ENCODE measurements at places on chromosomes 11 and 22. TPM values are rescaled to one million over a fixed set of nuclear protein-coding genes. Genes with fewer than 3 reads are reported as not detected.

DNA sequence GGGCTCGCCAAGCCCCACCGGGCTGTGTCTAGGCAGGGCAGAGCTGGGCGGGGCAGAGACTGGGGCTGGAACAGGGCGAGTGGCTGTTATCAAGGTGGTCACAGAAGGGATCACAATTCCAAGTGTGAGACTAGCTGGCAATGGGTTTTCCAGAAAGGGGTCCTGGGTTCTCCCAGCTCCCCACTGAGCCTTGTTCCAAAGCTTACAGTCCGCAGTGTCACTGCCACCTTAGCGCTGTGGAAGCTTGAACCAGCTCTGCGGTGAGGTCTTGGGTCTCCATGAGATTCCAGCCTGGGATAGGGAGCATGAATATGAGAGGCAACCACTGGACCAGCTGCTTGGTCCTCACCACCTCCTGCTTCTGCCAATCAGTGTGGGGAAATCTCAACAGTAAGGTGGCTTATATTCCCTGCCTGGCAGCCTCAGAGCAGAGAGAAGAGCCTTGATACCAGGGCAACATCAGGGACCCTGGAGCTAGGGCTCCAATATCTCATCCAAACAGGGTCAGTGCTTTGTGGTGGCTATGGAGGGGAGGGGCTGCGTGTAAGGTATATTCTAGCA is 831 bp downstream of the CD44 start:
- DNase-seq: no peak

DNA sequence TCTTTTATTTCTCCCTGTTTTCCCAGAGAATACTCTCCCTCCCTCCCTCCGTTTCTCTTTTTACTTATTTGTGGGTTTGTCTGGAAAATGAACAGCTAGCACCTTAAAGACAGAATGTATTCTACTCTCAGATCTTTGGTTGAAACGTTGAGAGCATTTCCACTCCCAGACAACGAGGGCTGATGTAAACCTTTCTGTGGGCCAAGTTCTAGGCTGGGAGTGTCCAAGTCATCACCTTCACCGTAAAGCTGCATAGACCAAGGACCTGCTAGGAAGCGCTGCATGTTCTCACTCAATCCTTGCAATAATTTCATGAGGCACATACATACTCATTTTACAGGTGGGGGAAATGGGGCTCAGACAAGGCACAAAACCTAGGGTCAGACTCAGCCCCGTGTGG is 32.4 kb downstream of the MYH9 start:
- no peak for DNase-seq

- DNase-seq: peak; percentile 62
These were observed 253.0 kb downstream of the INSC start for GRCh38 chr11:15367695-15368094.

- no peak for DNase-seq
These were observed 102.9 kb downstream of the CTTN start for GRCh38 chr11:70501051-70501901.

GRCh38 chr11:36383195-36383594 is 87.1 kb downstream of the PRR5L start:
- DNase-seq: no peak

DNA sequence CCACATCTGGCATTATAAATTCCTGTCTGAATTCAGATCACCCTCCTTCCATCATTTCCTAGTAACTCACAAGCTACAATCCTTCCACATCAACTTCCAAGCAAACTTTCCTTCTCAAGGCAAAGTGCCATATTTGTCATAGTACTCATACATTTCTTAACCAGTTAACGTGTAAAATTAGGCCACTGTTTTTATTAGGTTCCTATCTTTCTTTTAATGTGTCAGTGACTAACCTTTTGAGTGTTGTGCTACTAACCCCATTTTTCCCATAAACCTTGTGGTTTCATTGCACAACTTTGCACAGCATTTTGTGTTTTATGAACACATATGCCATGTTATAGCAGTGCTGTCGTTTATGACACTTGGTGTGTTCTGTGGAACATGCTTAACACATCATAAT is 90.1 kb downstream of the KIF18A start:
- DNase-seq: no peak

- DNase-seq: no peak
These were observed 55.2 kb upstream of the TOP3B start for GRCh38 chr22:22037740-22038139.

GRCh38 chr22:30978304-30978962 is 9.4 kb downstream of the TUG1 start:
- DNase-seq: no peak

GRCh38 chr22:34886391-34886790 is 179.6 kb upstream of the ISX start:
- no peak for DNase-seq

- DNase-seq: no peak
These were observed 48.9 kb downstream of the TNRC6B start for GRCh38 chr22:40226620-40227019.

DNA sequence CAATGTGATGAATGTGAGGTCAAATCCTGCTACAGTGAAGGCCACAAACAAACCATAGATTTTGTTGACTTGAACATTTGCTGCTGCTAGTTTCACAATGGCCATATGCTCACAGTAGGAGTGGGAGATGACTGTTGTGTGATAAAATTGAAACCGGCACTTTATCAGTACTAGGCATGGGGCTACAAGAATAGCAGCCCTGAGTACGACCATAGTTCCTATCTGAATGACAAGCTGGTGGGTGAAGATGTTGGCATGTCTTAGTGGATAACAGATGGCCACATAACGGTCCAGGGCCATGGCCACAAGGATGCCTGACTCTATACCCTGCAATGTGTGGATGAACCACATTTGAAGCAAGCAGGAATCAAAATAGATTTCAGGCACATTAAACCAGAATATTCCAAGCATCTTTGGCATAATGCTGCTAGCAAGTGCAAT is 2.8 kb downstream of the OR52A1 start:
- DNase-seq: no peak

DNA sequence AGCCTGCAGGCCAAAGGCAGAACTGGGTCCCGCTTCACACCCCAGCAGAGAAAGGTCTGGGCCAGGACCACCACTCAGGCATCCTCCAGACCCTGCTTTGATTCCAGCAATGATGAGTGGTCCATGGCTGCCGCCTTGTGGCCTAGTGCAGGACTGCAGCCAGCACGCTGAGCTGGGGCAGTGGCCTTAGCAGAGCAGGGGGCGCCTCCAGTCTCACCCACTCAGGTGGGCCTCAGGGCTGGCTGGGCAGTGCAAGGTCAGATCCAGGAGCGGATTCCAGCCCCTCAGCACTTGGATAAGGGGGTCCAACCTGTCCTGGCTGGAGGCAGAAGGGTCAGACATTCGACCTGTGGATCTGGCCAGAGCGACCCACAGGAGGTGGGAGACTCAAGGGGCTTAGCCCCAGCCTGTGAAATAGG is 9.6 kb upstream of the PDE2A start:
- peak; percentile 98 for DNase-seq

GRCh38 chr22:43541462-43542407 is 129.9 kb downstream of the MPPED1 start:
- DNase-seq: no peak

GRCh38 chr22:22141031-22141430 is 103.6 kb upstream of the VPREB1 start:
- no peak for DNase-seq

- DNase-seq: no peak
These were observed 441.2 kb downstream of the LRRC4C start for GRCh38 chr11:41018224-41018623.

GRCh38 chr11:13152736-13153541 is 124.7 kb upstream of the BMAL1 start:
- DNase-seq: no peak

DNA sequence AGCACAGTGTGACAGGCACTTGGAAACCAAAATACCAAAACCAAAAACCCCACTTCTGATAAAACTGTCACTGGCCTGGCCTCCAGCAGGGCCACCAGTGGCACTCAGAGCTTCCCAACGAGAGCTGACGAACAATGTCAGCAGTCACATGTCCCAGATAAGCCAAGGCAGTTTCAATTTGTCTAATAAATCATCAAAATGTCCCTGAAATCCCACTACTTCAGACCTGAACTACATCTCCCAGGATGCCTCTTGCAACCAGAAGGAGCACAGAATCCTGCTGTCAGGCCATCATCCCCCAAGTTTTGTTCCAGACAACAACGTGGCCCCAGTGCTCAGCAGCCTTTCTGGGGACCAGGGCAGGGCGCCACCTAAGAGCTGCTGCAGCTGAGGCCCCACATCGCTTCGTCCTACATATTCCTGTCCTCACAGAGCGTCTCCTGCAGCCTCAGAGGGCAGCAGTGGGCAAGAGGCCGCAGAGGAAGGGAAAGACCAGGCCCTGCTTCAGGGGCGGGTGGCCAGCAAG is 25.1 kb downstream of the LRFN4 start:
- no peak for DNase-seq

DNA sequence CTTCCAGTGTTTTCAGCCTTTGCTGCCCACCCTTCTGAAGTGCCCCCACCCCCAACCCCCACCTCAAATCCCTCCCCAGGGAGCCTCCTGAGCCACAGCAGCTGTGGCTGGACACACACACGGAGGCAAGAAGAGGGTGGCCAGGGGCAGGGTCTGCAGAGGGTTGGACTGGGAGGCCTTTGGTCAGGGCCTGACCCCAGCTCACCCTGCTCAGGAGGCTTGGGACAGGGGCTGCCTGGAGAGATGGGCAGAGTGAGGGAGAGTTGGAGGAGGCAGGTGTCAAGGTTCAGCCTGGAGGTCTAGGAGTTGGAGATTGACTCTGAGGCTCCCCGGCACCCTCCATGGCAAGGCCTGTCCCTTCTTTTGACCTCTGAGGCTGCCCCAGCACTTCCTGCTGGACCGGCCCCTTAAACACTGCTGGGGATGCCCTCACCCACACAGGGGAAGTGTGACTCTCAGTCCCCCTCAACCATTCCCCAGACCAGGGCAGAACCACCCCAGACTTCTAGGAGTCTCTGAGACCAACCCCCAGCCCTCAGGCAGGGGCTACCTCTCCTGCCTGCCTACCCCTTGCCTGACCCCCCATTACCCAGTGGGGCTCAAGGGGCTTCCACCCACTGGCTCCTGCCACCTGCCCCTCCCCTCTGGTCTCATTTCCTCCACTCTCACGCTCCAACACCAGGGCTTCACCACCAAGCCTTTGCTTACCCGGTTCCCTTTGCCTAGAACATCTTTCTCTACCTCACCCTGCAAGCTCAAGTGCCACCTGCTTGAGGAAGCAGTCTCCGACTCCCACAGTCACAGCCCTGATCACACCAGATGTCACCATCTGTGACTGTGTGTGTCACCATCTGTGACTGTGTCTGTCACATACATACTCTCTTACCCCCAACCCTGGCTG is 8.6 kb downstream of the ARAP1 start:
- DNase-seq: no peak

DNA sequence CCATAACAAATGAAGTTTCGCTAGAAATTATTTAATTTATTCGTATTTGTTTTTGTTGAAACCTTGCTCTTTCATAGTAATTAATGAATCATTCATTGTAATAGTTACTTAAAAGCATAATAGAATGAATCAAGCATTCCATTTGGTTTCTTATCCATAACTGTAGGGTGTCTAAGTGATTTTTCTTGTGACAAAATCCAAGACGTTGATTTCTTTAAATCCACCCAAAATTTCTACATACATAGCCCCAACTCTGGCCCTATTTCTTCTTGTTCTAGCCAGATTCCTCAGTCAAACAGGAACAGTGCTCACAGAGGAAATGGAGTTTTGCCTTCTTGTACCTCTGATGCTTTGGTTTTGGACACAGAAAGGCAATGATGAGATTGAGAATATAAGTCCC is 25.5 kb downstream of the UBASH3B start:
- no peak for DNase-seq

DNA sequence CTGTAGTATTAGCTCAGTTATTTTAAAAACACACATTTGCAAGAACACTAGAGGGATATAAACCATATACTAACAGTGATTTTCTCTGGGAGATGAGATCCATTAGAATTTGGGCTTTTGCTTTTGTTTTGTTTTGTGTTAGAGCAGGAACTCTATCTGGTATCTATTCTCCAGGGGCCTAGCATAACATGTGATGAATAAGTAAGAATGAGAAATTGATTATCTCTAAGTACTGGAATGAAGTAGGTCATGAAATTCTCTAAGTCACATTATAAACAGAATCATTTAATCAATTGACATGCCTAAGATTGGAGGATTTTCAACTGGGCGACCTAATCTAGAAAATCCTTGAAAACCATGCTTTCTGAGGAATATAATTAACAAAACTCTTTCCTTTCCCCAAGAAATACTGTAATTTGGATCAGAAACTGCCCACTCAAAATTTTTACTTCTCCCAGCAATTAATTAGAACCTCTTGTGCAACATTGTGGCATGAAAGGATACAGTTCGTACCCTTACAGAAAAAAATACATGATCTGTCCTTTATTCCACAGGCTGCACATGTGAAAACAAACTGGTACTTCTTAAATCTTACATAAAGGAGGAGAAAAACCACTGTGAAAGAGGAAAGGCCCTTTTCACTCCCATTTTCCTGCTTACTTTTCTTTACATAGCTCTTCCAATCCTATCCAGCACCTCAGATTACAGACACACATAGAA is 93.5 kb downstream of the MRTFA start:
- no peak for DNase-seq

GRCh38 chr11:74282421-74282820 is 29.0 kb downstream of the P4HA3 start:
- no peak for DNase-seq

DNA sequence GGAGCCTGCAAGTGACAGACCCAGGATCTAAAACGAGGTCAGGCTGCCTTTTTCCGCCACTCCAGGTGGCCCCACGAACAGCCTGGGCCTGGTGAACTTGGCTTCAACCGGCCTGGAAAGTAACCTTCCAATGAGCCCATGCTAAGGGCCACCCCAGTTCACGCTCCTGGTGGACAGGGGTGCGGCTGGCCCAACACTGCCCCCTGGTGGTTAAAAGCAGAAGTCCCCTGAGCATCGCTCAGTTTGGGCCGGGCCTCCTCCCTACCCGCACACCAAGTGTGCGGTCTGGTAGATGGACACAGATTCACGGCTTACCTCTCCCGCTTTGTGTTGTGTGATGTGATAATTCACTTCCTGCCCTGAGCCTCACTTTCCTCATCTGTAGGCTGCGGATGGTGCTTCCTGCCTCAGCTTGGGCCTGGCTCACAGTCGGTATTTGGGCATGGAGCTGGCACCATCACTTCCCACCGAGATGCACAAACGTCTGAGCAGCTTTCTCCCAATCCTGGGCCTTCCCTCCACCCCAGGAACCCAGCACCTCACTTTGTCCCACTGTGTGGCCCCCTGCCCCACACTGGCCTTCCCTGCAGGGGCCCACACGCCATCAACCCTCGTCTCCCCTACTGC is 13.7 kb upstream of the SEC14L3 start:
- DNase-seq: peak; percentile 91

- DNase-seq: no peak
These were observed 380.7 kb downstream of the MN1 start for GRCh38 chr22:27420817-27421361.

GRCh38 chr11:124115782-124116616 is 749 bp downstream of the VWA5A start:
- DNase-seq: peak; percentile 86

- DNase-seq: peak; percentile 80
These were observed 3.2 kb downstream of the DBX1 start for GRCh38 chr11:20156876-20157613.

The PGGHG gene
- total RNA-seq: 129 TPM

The OR6A2 gene
- total RNA-seq: 0.32 TPM

The GLB1L2 gene
- 11.0 TPM for total RNA-seq

The MS4A5 gene
- not detected for total RNA-seq

The TRIM29 gene
- not detected for total RNA-seq

The RNF214 gene
- 51.1 TPM for total RNA-seq

The TCN2 gene
- 73.6 TPM for total RNA-seq

The FGF3 gene
- not detected for total RNA-seq

The TTC17 gene
- 103 TPM for total RNA-seq

The CALCA gene
- total RNA-seq: not detected

The TSSK2 gene
- not detected for total RNA-seq

The PKNOX2 gene
- total RNA-seq: 6.7 TPM

The TIMM10B gene
- total RNA-seq: 39.8 TPM

The IGLL5 gene
- not detected for total RNA-seq

The OR8G5 gene
- not detected for total RNA-seq
